ENCODE measurements at places on chromosomes 11 and 22. TPM values are rescaled to one million over a fixed set of nuclear protein-coding genes. Genes with fewer than 3 reads are reported as not detected.

The FAM180B gene
- total RNA-seq: not detected

The RAG2 gene
- not detected for total RNA-seq

The RAB38 gene
- not detected for total RNA-seq

The TEX12 gene
- 2.1 TPM for total RNA-seq

The MMP12 gene
- not detected for total RNA-seq

All from gastrocnemius medialis (tissue), 4 donors.